T-helper 9 cell (primary cell): ENCODE measurements at places on chromosomes 16 and 17.

- DNase-seq: no peak
Observed at GRCh38 chr17:40937384-40937819, at the start of gene KRT23. TSS of gene KRT23 (minus strand) at chr17:40937646. CDS start at chr17:40936603, 1,043 bp downstream.

DNA sequence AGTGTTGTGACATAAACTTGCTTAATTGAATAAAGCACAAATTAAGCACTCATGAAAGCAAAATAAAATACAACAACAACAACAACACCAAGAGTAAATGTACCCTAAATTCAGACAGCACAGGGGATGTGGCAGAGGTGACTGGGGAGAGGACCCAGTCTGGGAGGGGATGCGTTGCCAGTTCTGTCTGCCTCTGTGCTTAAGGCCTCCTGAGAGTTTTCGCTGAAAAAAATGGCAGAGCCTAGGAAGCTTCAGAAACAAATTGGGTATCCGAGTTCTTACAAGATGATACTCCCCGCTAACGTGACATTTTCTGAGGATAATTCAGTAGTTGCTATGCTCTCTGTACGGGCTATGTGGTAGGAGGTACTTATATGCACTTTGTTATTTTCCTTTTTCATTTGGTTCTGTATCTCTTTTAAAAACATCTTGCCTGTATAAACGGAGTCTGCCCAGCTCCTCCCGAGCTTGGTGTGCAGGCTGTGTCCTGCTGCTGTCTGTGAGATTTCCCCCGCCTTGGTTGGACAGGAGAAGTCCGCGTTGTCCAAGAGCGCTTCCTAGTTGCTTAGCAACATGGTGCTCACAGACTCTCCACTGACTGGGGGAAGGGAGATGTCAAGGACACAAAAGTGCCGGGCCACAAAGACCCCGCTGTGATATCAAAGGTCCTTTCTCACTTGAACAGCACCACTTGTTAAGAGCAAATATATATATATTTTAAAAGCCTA is 134.2 kb upstream of the CPHXL start:
- no peak for DNase-seq

DNA sequence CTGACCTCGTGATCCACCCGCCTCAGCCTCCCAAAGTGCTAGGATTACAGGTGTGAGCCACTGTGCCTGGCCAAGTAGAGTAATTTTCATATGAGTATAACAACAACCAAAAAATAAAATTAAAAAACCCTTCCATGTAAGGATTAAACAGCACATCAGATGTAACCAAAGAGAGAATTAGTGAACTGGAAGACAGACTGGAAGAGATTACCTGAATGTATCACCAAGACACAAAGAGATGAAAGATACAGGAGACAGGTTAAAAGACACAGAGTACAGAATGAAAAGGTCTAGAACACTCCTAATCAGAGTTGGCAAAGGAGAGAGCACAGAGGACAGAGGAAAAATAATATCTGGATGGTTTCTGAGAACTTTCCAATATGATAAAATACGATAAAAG is 1.8 kb upstream of the TNK1 start:
- DNase-seq: no peak

- DNase-seq: no peak
Observed at GRCh38 chr16:87996962-87997880, 46.0 kb downstream of the BANP start.

DNA sequence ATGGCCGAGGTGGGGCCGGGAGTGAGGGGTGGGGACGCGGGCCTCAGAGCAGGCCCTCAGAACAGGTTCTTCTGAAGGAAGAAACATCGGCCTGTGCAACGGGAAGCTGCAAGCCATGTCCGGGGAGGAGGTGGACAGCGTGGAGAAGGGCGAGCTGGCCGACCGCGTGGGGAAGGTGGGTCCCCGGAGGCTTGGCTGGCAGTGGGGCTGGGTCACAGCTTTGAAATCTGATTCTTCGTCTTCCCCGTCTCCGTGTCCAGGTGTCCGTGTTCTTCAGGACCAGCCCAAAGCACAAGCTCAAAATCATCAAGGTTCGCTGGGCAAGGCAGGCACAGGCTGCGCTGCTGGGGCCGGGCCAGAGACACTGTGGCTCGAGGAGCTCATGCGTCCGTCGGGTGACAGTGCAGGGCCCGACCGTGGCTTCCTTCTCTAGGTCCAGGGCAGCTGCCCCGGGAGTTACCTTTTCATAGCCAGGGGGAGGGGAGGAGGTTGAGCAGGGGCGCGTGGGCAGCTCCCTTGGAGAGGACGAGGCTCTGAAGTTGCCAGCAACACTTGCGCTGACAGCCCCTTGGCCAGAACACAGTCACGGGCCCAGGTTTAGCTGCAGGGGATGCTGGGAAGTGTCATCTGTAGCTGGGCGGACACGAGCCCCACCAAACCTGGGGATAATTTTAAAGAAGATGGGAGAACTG is 51.3 kb downstream of the MEAK7 start:
- DNase-seq: no peak

DNA sequence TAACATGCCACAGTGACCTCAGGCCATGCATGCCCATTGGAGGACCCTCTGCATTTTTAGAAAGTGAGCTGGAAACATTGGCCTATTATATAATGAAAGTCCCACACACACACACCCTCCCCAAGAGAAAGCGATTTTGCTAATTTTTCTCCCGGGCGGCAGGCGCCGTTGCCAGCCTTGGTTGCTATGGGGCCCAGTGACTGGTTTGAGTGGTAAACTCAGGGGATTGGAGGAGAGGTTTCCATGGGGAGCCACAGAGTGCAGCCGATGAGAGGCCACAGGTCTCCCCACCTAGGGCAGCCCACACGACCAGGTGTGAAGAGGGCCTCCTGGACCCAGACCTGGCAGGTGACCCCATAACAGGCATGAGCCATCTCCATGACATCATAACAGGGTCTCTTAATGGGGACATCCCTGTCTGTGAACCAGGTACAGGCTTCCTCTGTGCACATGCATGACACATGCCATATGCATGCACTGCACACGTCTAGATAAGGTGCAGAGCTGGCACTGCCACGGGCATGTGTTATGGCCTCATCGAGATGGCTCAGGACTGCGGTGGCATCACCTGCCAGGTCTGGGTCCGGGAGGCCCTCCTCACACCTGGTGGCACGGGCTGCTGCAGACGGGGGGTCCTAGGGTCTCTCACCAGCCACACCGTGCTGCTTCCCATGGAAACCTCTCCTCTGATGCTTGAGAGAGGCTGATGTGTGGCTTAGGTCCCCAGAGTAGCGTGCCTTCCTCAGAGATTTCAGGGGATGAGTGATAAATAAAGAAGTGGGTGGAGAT is 144.1 kb downstream of the RBFOX3 start:
- no peak for DNase-seq

- no peak for DNase-seq
Observed at GRCh38 chr17:49358641-49359247, 3.3 kb downstream of the ZNF652 start.

- DNase-seq: no peak
Observed at GRCh38 chr16:21989133-21989532, 11.8 kb downstream of the PDZD9 start.
